Left ventricle myocardium inferior (tissue), 1 donor: ENCODE measurements at places on chromosomes 4 and X. TPM values are rescaled to one million over a fixed set of nuclear protein-coding genes. Genes with fewer than 3 reads are reported as not detected.

ESX1 gene
- total RNA-seq: not detected

USP26 gene
- not detected for total RNA-seq

GRCh38 chr4:130747842-130748241 is 1651.9 kb downstream of the C4orf33 start:
- no peak for DNase-seq

DNA sequence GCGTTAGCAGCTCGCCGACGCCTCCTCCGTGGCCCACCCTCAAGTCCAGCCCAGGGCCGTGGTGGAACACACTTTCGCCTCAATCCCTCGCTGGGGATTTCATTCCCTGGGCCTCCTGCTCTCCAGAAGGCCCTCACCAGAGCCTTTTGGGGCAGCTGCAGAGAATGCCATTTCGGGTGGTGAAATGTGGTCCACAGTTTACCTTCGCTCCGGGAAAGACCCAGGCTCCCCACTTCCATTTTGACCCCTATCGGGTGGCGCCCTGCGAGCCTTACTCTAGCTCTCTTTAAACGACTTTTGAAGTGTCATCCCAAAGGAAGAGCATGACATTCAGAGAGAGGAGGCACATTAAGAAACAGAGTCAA is 496 bp downstream of the SH2D1A start:
- no peak for DNase-seq

DNA sequence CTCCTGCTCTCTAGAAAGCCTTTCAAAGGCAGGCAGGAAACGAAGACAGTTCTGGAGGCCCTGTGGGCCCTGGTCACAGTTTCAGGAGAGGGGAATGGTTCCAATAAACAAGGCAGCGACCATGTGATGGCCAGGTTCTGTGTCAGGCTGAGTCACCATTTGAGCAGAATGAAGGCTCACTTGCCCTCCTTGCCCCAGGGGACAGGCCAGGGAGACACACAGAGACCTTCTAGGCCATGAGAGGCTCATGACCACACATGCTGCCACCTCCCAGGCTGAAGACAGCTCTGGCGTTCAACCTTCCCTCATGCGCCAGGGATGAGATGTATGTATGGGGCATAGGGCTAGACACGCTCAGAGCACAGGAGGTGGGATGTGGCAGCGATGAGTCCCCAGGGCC is 22.9 kb upstream of the TRIM2 start:
- DNase-seq: no peak

DNA sequence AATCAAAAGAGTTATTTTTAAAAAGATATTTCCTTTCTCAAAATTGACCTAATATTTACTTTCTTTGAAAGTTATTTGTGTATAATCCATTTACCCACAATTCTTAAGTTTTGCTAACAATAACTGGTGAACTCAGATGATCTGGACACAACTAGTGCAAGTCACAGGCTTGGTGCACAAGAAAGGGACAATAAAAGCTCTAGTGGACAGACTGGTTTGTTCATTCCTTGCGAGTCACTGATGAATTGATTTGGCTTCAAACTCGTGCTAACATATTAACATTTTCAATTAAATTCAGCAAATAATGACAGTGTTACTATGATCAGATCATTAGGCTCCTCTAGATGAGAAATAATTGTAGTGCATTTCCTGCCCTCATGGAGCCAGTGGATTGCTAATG is 169.2 kb downstream of the BMPR1B start:
- DNase-seq: no peak
